ENCODE measurements at places on chromosomes 3 and 15.
A peak's percentile ranks its signal among the peaks of the same experiment; 100 is the strongest.

GRCh38 chr3:4772171-4772804 lies 206.9 kb upstream of the BHLHE40 start:
- DNase-seq: no peak

GRCh38 chr3:113213896-113214587 lies 2.7 kb downstream of the BOC start:
- no peak for DNase-seq

- no peak for DNase-seq
Observed at GRCh38 chr15:54941417-54941816, 255.3 kb downstream of the RSL24D1 start.

GRCh38 chr3:23193831-23194230 lies 9.3 kb upstream of the UBE2E2 start:
- DNase-seq: no peak

- no peak for DNase-seq
Observed at GRCh38 chr3:30754426-30754825, 140.0 kb downstream of the GADL1 start.

- no peak for DNase-seq
Observed at GRCh38 chr15:89332446-89332845, 2.2 kb downstream of the POLG start.

- no peak for DNase-seq
Observed at GRCh38 chr15:37873336-37873735, 61.1 kb upstream of the TMCO5A start.

DNA sequence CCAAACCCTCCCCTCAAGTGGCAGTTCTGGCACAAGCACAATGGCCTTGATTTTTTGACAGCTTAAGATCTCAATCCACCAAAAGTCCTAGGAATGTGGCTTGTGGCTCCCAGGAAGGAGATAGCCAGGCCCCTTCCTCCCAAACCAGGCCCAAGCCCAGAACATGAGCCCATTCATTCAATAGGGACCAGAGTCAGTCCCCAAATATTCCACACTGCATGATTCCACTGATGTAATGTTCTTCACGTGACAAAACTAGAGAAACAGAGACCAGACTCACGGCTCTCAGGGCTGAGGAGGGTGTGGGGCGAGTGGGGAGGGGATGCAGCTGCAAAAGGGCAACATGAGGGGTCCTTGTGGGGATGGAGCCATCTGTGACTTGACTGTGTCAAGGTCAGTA lies 25.5 kb downstream of the ABTB1 start:
- no peak for DNase-seq

GRCh38 chr3:150254309-150254708 lies 153.8 kb upstream of the TSC22D2 start:
- no peak for DNase-seq

DNA sequence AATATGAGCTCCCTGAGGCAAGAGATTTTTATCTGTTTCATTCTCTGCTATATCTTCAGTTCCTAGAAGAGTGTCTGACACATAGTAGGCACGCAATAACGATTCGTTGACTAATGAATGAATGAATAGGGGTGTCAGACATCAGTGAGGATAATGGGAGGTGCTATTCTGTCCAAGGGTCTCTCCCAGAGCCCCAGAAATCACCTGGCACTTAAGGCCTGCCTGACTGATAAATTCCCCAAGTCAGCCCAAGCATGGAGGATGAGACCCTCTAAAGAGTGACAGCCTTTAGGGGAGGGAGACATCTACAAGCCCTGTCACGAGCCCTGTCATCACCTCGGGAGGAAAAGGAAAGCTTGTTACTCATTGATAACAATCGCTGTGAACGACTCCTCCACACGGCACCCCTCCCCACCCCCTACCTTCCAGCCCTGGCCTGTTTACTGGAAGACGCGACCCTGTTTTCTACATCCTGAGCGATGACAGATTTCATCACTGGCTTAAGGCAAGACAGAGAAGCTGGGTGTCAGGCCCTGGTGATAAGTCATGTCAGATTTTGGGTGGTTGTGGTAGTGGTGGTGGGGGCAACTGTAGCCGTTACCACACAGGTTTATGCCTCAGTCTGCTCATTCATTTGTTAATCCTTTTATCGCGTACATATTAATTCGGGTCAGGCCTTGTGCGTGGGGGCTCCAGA lies 23.1 kb downstream of the BHLHE40 start:
- DNase-seq: peak; percentile 81

- DNase-seq: no peak
Observed at GRCh38 chr3:125083776-125084175, 28.0 kb upstream of the HEG1 start.

- DNase-seq: no peak
Observed at GRCh38 chr15:49035825-49036224, 10.4 kb downstream of the SECISBP2L start.

DNA sequence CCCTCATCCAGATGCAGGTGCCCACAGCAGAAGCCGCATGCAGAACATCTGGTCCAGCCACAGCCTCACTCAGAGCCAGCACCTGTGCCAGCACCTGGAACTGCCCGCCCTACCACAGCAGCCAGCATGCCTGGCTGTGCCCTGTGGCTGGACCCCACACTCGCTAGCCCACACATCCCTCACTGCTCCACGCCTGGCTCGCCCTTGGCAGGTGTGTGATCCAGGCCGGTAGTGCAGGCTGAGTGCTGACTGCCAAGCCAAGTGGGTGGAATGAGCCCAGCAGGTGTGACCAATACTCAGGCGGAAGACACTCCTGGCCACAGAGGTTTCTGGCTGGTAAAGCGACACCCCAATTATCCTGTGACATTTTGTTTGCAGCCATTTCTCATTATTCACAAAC lies 162.4 kb upstream of the ROBO1 start:
- no peak for DNase-seq

GRCh38 chr3:193987186-193987585 lies 148.8 kb upstream of the HES1 start:
- no peak for DNase-seq

GRCh38 chr3:60294181-60294580 lies 957.1 kb downstream of the FHIT start:
- DNase-seq: no peak

GRCh38 chr3:121724130-121724529 lies 25.4 kb downstream of the GOLGB1 start:
- DNase-seq: no peak

DNA sequence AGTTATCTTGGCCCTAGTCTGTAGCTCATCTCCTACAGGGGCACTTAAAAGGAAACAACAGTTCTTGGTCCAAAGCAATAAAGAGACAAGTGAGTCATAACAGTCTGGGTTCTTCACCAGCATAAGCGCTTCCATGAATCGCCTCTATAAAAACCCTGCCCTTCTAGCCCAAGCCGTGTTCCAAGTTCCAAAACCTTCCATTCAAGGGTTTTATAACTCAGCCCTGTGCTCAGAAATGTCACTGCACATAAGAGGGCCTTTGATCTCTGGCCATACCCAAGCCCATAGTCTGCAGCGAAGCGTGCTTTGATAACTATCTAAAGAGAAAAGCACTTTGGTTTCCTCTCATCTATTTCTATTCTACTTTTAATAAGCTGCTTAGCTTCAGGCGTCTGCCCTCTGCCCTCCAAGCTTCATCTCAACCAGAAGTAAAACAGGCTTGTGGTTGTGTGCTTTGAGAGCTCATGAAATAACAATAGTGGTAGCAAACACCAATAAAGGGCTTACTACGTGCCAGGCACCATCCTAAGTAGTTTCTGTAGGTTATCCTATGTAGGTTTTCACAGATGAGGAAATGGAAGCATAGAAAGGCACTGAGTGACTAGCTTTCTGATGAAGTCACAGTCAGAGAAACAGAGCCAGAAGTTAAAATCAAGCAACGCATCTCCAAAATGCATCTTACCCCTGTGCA lies 64.0 kb upstream of the AKAP13 start:
- peak; percentile 40 for DNase-seq

DNA sequence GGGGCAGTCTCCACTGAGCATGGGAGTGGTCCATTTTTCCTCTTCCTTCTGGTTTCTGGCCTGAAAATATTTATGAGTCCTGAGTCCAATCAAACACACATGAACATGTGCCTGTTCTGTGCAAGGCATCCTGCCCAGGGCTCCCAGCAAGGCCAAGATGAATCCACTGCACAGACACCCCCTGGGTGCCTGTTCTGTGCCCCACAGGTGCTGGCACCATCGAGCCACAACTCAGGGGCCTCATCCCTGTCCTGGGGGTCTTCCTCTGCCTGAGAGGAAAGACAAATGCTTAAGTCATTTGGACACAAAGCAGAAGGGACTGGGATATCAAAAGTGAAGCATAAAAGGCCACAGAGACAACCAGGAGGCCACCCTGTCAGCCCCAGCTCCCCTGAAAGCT lies 87.4 kb upstream of the IQSEC1 start:
- no peak for DNase-seq

- no peak for DNase-seq
Observed at GRCh38 chr15:94411846-94412245, 180.5 kb downstream of the MCTP2 start.

GRCh38 chr15:69557020-69557706 lies 104.5 kb downstream of the RPLP1 start:
- no peak for DNase-seq

- DNase-seq: no peak
Observed at GRCh38 chr3:49133226-49133951, 539 bp upstream of the LAMB2 start.

DNA sequence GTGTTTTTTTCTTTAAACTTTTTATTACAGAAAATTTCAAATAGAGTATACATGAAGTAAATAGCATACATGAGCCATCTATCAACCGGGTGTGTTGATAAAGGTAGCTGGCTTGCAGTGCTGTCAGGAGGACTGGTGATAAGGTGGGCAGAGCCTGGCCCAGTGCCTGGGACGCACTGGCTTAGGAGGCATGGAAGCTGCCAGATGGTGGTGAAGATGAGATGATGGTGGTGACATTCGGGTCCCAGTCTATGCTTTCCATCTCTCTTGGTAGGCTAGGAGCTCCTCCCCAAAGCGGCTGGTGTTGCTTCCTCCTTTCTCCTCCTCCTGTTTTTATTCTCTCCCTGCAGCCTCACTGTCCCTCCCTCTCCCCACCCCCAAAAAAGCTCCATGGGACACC lies 101.7 kb downstream of the ADCY5 start:
- no peak for DNase-seq

DNA sequence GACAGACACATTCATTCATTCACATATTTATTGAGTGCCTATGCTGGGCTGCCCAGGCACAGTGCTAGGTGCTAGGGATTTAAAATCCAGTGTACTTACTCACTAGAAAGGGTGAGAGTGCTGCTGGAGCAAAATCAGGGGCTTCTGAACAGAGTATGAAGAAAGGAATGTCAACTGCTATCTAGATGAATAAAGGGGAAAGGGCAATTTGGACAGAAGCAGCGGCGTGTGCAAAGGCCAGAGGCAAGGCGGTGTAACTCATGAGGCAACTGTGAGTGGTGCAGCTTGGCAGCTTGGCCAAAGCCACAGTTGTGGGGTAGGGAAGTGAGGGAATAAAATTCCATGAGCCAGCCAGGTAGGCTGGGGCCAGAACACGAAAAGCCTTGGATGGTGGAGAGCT lies 76.7 kb downstream of the RAD18 start:
- no peak for DNase-seq

GRCh38 chr15:82540984-82541431 lies 751 bp upstream of the RPS17 start:
- peak; percentile 31 for DNase-seq

DNA sequence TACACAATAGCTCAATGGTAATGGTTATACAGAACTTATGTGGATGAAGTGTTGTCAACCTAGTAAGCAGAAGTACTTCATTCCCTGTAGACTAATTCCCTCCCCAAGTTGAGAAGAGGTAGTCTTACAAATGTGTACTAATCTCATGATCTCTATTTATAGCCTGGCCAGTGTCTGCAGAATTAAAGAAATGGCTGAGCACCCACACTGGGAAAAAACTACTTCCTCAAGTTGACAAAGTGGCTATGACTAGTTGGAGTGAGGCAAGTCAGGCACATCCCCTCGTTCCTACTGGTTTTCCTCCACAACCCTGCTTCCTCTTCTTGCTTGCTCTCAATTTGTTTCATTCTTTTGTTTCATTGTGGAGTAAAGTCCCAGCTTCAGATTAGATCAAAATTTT lies 566.7 kb upstream of the ZNF717 start:
- no peak for DNase-seq

- DNase-seq: no peak
Observed at GRCh38 chr15:27094235-27094634, 123.3 kb downstream of the GABRG3 start.

- DNase-seq: no peak
Observed at GRCh38 chr3:171812811-171813210, 2.5 kb upstream of the PLD1 start.

All from activated T-cell treated with anti-CD3 and anti-CD28 coated beads, Interleukin-2, amount 50 U/mL, for 48 hours (primary cell).